Naive thymus-derived CD8-positive, alpha-beta T cell (primary cell): ENCODE measurements at places on chromosomes 12 and 14. TPM values are rescaled to one million over a fixed set of nuclear protein-coding genes. Genes with fewer than 3 reads are reported as not detected.

The KRT2 gene
- total RNA-seq: 0.62 TPM

The TMEM179 gene
- total RNA-seq: not detected

The P2RX2 gene
- not detected for total RNA-seq

The SPIC gene
- total RNA-seq: not detected

DNA sequence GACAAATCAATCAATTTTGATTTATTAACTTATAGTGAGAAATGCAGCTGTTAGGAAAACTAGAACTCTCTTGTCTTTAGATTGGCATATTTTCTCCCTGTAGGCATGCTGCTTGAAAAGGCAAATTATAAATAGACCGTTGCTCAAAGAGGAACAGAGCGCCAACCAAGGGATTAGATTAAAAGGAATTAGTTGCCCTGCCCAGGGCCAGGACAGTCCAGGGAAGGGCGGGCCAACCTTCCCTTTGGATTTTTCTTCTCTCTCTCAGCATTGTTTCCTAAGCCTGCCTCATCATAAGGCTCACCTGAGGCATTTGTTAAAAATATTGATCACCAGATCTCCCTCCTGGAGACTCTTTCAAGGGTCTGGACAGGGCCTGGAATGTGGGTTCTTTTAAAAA is 8.6 kb downstream of the CIPC start:
- DNase-seq: no peak

- peak; percentile 31 for DNase-seq
These were observed 23.0 kb upstream of the TC2N start for GRCh38 chr14:91890291-91890749.

DNA sequence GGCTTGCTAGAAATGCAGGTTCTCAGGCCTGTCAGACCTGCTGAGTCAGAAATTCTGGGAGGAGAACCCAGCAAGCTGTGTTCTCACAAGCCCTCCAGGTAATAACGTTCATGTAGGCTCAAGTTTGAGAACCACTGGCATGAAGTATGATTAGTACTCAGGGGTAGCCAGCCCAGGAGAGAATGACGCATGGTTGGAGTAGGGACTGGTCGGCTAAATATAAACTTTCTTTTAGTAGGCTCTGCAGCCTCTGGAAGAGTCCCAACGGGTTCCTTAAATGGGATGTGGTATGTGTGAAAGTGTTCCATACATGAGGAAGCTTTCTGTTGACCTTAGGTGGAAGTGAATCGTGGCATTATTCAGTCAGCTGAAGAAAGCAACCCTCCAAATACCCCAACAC is 209.3 kb downstream of the SLC41A2 start:
- no peak for DNase-seq

- DNase-seq: no peak
These were observed 7.3 kb downstream of the PLD4 start for GRCh38 chr14:104931771-104932675.

- no peak for DNase-seq
These were observed 36.3 kb upstream of the SINHCAF start for GRCh38 chr12:31362115-31362758.

DNA sequence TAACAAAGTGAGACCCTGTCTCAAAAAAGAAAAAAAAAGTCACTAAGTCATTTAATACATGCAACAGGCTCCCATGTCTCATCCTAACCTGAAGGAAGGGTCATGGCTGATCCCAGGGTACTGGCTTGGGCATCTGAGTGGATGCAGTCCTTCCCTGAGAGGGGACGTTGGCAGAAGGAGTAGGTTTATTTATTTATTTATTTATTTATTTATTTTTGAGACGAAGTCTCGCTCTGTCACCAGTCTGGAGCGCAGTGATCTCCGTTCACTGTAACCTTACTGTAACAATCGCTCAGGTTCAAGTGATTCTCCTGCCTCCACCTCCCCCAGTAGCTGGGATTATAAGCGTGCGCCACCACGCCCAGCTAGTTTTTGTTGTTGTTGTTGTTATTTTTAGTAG is 7.2 kb upstream of the CALCOCO1 start:
- no peak for DNase-seq

- no peak for DNase-seq
These were observed 933.1 kb upstream of the FBXO33 start for GRCh38 chr14:40365305-40365704.

GRCh38 chr14:92651106-92651757 is 97.2 kb downstream of the LGMN start:
- DNase-seq: peak; percentile 84

GRCh38 chr14:61866932-61867920 is 105.0 kb downstream of the SNAPC1 start:
- no peak for DNase-seq

- DNase-seq: no peak
These were observed 217.8 kb downstream of the LRFN5 start for GRCh38 chr14:41824441-41824840.

GRCh38 chr14:37384870-37385596 is 187.3 kb downstream of the MIPOL1 start:
- DNase-seq: no peak

GRCh38 chr12:12349711-12350665 is at the start of gene MANSC1:
MANSC1 (minus strand) TSS chr12:12350242; CDS start chr12:12343314, 6,928 bp downstream.
- peak; percentile 49 for DNase-seq
